AG08396 (cell line): ENCODE measurements at places on chromosomes 2 and 18.
A peak's percentile ranks its signal among the peaks of the same experiment; 100 is the strongest.

DNA sequence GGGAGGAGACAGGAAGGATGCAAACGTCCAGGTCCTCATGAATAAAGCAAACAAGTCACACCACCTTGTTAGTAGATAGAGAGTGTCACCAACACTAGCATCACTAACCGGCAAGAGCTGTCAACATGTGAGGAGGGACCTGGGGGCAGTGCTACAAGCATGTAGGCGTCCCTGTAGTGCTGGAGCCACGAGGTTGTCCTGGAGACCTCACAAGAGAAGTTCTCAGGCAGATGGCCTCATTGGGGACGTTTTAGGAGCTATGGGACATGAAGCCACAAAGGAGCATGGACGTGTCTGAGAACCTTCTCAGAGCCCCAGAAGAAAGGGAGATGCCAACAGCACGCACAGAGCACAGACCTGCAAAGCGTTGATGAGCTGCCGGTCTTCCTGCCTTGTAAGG lies 70.0 kb downstream of the COL6A3 start:
- no peak for DNase-seq

- DNase-seq = no peak
Measured at GRCh38 chr2:149161481-149162225, 123.2 kb downstream of the LYPD6B start.

DNA sequence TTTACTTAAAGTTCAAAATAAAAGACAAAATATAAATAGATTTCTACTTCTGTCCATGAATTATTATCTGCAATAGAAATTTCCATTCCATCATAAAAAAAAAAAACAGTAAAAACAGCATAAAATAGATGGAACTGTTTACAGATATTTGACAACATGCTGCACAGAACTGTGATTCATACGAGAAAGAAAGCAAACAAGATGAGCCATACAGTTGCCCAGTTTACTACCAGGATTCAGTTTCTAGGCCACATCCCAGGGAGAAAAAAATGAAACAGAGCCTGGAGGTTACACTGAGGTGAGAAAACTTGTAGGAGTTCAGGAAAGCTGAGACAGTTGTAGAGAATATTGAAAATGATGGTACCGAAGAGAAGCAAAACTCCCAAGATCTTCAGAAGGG lies 1426.9 kb upstream of the ACVR2A start:
- no peak for DNase-seq

GRCh38 chr2:47782671-47783485 lies at the start of gene MSH6:
TSS of gene MSH6 (plus strand) at chr2:47783145. CDS start at chr2:47783234, 89 bp downstream.
- peak; percentile 99 for DNase-seq

DNA sequence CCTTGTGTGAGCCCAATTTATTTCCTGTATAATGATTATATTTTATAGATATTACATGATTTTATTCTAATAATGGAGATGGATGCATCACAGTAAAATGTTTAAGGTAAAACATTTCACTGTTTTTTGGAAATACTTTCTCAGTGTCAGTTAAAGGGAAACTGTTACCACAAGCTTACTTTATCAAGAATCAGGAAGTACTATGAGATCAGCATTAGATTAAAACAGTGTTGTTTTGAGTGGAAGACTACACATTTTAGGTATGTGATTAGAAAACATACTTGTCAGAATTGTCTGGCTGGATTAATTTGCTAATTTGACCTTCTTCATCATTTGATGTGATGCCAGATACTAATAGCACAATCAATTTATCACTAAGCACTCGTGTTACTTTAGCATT lies at the start of gene HRH4:
TSS of gene HRH4 (plus strand) at position 250 of the 400 bp plus-strand sequence. CDS start at position 342, 92 bp downstream.
- no peak for DNase-seq

GRCh38 chr2:234802845-234803171 lies 149.0 kb upstream of the SH3BP4 start:
- no peak for DNase-seq

- DNase-seq = no peak
Measured at GRCh38 chr2:172671501-172671900, 64.1 kb upstream of the RAPGEF4 start.

- no peak for DNase-seq
Measured at GRCh38 chr2:72940361-72940760, 23.0 kb downstream of the EMX1 start.

DNA sequence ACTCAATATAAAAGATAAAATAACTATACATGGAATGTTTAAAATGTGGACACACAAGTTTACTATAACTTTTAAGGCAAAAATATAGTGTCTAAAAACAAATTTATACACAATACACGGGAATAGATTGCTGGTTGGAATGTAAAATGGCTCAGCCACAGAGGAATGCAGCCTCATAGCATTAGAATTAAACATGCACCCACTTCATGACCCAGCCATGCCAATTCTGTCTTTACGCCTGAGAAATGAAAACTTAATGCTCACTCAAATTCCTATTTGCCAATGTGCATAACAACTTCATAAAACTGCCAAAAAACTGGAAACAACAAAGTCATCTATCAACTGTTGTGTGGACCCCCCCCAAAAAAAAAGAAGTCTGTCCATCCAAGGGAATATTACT lies 1006.6 kb upstream of the POU3F3 start:
- DNase-seq = no peak

- no peak for DNase-seq
Measured at GRCh38 chr2:178536037-178536436, 55.8 kb downstream of the PLEKHA3 start.

DNA sequence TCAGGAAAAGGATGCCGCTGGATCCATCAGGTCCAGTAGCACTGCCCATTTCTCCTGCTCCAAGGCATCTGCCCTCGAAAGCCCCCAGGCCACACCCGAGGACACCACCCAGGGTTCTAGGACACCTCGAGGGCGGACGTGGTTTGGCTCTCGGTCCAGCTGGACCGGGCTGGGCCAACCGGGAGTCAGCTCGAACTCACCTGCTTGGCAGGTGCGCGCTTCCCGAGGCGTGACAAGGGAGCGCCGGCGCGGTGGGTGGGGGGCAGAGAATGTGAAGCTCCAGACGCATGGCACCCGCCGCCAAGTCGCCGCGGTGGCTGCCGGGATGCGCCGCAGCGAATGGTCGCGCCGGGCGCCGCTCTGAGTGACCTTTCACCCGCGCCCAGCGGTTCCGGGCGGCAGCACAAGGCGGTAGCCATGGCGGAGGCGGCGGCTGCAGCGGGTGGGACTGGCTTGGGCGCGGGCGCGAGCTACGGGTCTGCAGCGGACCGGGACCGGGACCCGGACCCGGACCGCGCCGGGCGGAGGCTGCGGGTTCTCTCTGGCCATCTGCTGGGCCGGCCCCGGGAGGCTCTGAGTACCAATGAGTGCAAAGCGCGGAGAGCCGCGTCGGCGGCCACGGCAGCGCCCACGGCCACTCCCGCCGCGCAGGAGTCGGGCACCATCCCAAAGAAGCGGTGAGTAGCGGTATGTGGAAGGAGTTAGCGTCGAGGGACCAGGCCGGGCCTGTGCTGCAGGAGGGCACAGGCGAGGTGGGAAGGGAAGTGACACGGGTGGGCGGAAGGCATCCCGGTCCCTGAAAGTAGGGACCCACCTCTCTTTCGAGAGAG lies at the start of gene AGPS:
TSS of gene AGPS (plus strand) at position 401 of the 830 bp plus-strand sequence. CDS start at position 418, 17 bp downstream.
- peak; percentile 87 for DNase-seq

DNA sequence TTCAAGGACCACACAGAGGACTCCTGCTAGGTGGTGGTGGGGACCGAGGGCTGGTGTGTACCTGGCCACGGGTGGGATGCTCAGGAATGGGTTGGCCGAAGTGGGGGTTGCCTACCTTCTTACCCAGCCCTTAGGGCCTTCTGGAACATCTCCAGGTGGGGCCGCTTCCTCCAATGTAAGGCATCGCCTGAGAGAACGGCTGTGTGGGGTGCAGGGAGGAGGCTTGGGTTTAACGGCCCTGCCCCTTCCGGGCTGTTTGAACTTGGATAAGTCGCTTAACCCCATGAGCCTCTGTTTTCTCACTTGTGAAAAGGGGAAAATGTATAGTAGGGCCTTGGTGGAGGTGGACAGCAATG lies 35.0 kb downstream of the EMILIN2 start:
- DNase-seq = no peak

GRCh38 chr2:138237667-138238384 lies 263.7 kb upstream of the SPOPL start:
- no peak for DNase-seq

DNA sequence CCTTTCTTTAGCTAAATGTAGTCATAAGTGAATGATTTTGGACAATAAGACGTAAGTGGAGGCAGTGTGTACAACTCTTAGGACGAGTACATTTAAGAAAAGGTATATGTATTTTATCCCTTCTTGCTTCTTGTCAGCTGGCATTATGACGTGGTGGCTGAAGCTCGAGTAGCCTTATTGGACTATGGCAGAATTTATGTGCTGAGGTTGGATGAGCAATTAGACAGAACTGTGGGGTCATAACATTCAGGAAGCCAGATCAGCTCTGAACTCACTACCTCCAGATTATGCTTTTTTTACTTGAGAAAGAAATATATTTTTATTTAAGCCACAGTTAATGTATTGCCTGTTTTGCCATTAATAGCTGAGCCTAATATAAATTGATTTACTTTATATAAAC lies 661.5 kb downstream of the ERBB4 start:
- no peak for DNase-seq

GRCh38 chr2:110140401-110140800 lies 24.8 kb upstream of the MALL start:
- DNase-seq = no peak

DNA sequence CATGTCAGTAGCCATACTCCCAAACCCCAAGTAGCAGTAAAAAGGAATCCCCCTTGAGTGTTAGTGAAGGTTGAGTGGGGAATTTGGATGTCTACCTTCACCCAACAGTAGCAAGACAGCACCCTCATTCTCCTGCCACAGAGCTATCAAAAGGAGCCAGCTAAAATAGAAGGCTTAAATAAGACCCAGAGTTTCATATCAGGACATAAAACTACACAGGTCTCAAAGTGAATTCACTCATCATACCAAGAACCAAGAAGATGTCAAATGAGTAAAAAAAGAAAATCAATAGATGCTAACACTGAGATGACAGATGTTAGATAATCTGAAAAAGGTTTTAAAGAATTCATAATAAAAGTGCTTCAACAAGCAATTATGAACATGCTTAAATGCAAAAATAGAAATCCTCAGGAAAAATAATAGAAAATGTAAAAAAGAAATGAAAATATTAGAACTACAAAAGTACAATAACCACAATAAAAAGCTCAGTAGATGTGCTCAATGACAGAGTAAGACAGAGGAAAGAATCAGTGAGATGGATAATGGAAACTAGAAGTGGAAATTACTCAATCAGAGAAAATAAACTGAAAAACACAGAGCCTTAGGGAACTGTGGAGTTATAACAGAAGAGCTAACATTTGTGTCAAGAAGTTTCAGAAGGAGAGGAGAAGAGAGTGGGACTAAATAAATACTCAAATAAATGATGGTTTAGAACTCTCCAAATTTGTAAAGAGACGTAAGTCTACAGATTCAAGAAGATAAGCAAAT lies 90.5 kb downstream of the EDAR start:
- no peak for DNase-seq

DNA sequence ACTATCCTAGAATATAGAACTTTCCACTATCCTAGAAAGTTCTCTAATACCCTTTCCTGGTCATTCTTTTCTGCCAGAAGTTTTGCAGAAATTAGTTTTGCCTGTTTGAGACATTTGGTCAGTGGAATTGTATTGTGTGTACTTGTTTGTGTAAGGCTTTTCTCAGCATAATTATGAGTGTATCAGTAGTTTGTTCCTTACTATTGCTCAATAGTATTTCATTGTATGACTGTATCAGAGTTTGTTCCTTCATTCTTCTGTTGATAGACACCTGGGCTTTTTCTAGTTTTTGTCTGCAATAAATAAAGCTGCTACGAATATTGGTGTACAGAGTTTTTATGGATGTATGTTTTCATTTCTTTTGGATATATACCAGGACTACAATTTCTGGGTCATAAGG lies 27.2 kb downstream of the CCDC138 start:
- DNase-seq = no peak

GRCh38 chr18:30150586-30151250 lies 891.8 kb downstream of the DSC3 start:
- DNase-seq = no peak

DNA sequence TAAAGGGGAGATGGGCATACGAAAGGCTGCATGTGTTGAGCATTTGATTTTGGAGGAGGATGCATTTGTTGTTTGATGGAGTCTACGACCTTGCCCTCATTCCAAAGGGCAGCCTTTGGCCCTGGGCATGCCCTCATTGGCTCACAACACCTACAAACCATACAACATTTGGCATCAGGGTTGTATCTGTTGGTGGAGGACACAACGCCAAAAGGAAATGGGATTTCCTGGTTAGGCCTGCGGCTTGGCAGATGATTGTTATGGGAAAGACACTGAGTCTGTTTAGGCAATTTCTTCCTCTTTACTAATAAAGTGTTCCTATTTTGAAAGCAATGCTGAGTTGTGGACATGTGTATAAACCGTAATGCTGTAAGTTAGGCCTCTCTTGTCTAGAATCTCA lies 246.9 kb downstream of the LDLRAD4 start:
- no peak for DNase-seq

GRCh38 chr2:19244460-19245363 lies 113.7 kb downstream of the OSR1 start:
- DNase-seq = no peak
